ENCODE measurements at places on chromosomes 16 and 17.
A peak's percentile ranks its signal among the peaks of the same experiment; 100 is the strongest.

DNA sequence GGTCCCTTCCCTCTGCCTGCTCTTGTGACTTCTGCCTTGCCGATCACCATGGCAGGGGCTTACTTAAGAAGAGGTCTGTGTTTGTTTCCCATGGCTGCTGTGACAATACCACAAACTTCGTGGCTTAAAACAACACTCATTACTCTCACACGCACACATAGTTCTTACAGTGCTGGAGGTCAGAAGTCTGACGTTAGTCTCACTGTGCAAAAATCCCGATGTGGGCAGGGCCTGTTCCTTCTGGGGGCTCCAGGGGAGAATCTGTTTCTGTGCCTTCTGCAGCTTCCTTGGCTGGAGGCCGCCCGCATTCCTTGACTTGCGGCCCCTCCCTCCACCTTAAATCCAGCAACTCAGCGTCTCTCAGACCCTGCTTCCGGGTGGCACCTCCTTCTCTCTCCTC is 249.2 kb upstream of the GSE1 start:
- DNase-seq: peak; percentile 64

- DNase-seq: no peak
These were observed 68.5 kb upstream of the DNAH17 start for GRCh38 chr17:78645421-78646295.

- DNase-seq: no peak
These were observed 86.7 kb downstream of the TMEM132E start for GRCh38 chr17:34665819-34666763.

DNA sequence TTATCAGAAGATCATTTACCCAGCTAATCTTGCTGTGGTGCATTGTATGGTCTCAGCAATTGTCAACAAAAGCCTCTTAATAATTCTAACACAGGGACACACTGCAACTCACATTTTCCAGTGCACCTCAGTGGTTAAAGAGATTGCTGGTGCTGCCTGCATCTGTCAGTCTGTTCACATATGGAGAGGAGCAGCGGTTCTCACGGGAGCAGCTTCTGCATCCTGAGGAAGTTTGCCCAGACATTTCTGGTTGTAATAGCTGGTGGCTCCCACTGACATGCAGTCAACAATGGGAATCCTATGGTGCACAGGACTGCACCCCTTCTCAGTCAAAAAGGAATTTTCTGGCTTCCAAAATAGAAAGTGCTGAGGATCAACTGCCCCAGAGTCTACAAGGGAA is 7.8 kb downstream of the GGA2 start:
- no peak for DNase-seq

DNA sequence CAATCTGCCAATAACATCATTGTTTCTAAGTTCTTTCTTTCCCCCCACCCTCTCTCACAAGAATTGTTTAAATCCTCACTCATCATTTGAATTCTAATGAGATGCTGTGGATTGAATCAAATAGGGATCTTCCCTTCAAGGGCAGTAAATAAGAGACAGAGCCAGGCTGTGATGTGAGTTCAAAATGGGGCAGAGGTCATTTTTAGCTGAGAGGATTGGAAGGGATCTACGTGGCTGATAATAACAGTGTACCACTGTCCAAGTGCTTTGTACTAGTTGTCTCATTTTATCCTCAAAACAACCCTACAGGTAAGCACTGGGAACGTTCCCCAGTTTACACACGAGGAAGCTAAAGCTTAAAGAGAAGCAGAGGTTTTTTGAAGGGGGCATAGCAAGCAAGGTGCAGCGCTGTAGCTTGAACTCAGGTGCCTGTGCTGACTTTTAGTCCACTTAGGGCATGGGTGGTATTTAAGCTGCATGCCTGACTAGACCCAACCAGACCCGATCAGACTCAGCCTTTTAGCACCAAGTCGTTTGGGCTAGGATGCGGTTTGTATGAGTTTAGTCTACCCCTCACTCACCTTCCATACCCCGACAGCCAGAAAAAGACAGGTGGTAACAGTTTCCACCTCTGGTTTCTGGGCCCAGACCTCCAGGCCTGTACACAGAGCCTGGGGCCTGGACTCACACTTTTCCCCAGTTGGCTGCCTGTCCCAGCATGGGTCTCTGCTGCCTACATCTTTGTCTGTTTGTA is 39.2 kb upstream of the CCR7 start:
- DNase-seq: no peak

All from AG04450 (cell line).